Right hindlimb (tissue), 1 donor: ENCODE measurements at places on chromosomes 3 and 15.

DNA sequence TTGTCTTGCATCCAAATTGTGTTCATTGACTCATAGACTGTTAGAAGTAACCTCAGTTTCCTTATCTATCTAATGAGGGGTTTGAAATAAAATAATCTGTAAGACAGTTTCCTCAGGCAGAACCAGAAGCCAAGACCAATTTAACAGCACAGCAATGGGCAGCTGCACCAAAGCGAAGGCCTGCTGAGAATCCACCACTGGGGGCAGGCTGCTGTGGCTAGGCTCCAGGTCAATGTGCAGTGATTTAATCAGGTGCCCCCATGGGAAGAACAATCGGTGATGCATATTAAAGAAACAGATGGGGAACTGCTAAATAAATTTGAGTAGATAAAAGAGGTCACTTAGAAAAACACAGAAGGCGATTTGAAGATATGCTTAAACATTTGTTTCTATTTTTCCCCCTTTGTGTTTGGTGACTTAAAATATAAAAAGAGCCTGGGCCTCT, 28.0 kb upstream of the TMOD3 start:
- DNase-seq, result peak; percentile 33

GRCh38 chr15:101168898-101169494, 82.9 kb downstream of the CHSY1 start:
- DNase-seq, result no peak

GRCh38 chr3:195817578-195818135, 5.9 kb upstream of the MUC4 start:
- no peak for DNase-seq

DNA sequence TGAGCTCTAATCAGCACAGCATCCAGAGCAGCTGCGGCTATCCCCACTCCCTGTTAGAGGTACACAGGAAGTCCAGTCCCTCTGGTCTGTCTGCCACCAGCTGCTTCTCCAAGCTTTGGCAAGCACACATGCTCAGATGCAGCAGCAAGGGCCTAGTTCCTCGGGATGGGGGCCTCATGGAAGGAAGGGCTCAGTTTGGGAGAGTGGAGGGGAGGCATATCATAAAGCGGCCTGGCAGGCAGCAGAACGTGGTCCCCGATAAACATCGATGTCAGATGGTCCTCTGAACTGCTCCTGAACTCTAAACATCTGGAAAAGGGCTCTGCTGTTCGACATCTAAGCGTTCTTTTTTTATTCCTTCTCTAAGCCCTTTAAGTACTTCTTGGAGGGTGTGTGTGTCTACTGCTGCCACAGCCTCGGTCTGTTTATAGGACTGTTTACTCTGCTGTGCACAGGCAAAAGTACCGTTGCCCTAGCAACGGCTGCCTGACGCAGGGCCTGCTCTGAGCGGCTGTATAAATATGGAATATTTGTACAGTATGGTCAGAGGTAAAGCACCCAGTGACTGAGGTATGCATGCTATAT, 74.6 kb downstream of the PRICKLE2 start:
- DNase-seq, result peak; percentile 93

GRCh38 chr3:186381424-186382216, 19.6 kb upstream of the DGKG start:
- DNase-seq, result no peak

DNA sequence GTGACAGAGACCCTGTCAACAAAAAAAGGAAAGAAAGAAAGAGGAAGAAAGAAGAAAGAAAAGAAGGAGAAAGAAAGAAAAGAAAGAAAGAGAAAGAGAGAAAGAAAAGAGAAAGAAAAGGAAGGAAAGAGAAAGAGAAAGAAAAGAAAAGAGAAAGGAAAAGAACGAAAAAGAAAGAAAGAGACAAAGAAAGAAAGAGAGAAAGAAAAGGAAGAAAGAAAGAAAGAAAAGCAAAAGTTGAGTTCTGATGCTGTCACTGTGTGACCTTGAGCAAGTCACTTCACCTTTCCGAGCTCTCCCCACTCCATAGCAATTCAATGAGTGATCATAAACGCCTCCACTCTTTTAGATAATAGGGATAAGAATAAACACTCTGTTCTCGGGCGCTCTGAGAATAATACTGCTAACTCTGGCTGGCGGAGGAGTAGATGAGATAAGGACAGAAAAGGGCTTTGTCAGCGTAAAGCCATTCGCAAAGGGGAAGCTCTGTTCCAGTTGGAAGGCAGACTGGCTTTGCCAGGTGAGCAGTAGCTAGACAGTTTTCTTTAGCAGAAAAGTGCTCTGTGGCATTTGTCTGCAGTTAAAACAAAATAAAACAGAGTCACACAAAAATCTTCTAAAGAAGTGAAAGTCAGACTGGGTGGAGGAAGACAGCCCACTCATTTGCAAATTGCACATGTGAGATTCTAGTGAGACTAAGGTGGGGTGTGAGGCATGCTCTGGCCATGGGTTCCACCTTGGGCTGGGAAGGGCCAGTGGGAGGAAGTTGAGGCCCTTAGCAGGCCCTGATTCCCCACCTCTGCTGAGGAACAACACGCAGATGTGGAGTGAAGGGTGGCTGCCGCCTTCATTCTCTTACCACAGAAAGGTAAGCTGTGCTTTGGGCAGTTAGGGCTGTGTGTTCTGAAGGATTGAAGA, 9.6 kb upstream of the FLNB start:
- DNase-seq, result no peak

DNA sequence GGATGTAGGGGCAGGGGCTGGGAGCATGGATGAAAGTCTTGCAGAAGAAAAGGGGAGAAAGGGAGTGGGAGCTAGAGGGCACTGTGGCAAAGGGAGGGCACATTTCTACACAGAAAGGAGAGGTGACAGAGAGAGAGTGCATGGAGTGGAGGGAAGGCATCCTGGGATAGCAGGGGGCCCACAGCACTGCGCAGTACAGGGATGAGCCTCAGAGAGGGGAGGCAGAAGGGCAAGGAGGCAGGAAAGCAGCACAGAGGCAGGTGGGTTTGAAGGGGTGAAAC, 5.4 kb downstream of the STOML1 start:
- DNase-seq, result no peak

DNA sequence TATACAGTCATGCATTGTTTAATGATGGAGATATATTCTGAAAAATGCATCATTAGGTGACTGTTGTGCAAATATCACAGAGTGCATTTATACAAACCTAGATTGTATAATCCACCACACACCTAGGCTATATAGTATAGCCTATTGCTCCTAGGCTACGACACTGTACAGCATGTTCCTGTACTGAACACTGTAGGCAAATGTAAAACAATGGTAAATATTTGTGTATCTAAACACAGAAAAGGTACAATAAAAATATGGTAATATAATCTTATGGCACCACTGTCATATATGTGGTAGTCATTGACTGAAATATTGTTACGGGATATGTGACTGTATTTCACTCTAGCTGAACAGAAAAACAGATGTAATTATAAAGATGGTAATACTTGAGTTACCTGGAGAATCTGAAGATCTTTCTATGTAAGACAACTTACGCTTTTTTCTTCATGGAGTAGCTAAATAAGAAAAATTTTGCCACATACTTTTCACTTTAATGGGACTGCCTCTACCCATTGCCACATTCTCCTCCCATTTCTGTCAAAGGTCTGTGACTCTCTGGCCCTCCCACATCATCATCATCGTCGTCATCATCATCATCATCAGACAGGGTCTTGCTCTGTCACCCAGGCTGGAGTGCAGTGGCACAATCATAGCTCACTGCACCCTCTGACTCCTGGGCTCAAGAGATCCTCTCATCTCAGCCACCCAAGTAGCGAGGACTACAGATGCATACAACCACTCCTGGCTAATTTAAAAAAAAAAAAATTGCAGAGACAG, 7.2 kb downstream of the PCOLCE2 start:
- DNase-seq, result no peak

DNA sequence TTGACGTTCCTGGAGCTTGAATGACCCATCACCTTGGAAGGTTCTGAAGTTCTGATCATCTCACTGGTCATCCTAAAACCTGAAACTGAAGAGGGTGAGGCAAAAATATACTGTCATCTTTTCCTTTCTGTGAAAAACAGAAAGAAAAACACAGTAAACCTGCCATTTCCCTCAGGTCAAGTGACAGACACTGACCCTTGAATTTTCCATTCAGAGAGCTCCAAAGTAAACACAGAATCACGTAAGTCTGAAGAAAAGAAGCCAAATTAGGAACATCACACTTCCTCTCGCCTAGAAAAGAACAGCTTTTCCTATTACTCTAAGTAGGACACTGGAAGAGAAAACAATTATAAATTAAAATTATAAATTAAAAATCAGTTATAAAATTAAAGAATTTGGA, 78.7 kb upstream of the TGFBR2 start:
- no peak for DNase-seq

GRCh38 chr3:5564278-5564666, 376.8 kb downstream of the EDEM1 start:
- DNase-seq, result no peak

DNA sequence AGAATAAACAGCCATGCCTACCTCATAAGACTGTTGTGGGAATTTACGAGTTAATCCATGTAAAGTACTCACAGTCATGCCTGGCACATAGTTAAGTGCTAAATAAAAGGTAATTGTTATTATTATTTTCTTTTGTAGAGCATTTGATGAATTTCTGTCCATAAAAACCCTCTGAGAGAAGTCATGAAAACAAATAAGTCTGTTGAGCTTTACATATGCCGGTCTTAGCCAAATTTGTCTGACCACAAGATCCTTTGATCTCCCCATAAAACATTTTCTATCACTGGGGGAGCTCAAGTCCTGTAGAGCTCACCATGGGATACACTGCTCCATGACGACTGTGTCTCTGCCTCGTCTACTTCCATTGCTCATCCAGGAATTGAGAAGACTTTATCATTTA, 114.0 kb downstream of the MAGI1 start:
- no peak for DNase-seq

DNA sequence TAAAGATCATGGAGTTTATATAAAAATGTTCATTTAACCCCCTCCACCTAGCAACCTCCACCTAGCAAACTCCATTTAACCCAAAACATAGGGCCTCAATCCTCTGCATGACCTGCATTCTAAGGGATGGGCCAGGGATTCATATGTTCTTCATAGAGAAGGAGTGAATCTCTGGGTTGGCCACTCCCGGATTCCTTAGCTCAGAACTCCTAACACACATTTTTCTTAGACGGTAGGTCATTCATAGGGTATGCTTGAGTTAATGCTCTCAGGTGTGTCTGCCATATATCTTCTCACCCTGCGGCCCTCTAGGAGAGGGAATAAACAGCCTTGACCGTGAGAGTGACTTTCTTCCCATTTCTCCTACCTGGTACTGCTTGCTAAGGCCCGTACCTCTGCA, 102.0 kb upstream of the IGSF10 start:
- no peak for DNase-seq

GRCh38 chr3:48412375-48413001, 17.4 kb downstream of the PLXNB1 start:
- no peak for DNase-seq

DNA sequence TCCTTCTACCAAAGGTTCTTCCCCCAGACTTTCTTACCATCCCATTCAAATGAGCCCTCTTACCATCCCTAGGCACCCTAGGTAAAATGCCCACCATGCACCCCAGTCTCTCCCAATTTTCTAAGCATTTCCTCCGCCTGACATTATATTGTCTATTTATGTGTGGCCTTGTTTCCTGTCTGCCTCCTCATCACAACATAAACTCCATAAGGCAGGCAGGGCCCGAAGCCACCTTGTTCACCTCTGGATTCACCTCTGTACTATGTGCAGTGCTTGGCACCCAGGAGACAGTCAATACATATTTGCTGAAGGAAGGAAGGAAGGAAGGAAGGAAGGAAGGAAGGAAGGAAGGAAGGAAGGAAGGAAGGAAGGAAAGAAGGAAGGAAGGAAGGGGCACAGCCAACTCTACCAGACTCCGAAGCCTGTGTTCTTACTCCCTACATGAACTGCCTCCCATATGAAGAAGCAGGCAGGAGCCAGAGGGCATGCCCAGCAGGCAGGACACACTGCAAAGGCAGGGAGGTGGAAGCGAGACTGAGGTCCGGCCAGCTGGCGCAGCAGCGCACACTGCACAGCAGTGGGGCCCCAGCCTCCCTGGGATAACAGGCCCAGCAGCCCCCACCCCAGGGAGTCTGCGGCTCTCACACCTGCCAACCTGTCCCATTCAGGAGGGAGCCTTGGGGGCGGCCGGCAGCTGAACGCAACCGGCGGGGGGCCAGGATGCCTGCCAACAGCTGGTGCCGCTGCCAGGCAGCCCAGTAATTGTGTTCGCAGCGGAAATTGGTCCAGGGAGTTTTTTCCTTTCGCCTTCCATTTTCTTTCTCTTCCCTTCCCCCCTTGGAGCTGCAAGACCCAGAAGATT, 106.0 kb upstream of the LINGO1 start:
- DNase-seq, result no peak

GRCh38 chr15:55627730-55628368, 39.7 kb upstream of the PYGO1 start:
- DNase-seq, result no peak

DNA sequence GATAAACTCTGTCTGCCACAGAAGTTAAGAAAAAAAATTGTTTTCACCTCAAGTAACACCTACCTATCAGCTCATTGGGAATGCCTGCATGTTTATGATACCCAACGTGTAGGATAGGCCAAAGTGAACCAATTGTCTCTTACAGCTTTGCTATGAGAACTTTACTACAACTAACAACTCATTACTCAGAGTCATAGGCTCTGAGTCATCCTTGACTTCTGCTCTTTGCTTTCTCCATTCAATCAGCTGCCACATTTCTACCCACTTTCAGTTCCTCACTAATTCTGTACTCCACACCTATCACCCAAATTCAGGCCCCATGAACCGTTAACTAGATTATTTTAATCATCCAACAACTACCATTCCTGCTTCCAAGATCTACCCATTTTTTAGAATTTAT, 843.9 kb downstream of the TUSC7 start:
- no peak for DNase-seq

- DNase-seq, result no peak
Measured at GRCh38 chr15:94370936-94371285, 139.6 kb downstream of the MCTP2 start.

DNA sequence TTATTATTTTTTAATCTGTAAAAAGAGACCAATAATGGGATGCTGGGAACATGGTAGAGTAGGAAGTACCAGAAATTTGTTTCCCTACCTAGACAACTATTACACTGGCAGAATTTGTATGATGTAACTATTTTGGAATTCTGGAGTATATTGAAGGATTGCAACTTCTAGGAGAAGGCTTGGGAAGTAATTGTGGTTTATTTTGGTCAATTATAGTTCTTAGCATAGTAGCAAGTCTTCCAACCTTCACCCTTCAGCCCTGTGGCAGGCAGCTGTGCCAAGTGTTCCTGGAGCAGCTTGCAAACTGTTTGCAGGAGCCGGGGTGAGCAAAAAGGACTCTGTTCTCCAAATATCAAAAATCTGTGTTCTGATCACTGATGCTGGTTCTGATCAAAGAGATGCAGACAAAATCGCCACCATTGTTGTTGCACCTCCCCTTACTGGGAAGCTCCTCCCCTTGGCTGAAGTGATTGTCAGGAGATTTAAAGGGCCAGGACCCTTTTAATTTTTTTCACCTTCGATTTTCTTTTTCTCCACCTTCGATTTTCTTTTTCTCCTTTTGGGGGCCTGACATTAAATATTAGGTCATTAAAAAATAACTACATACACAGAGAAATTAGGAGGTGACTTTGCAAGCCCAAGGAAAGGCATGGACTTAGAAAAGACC, 363.3 kb downstream of the SLC9A9 start:
- DNase-seq, result no peak
